ENCODE measurements at places on chromosomes 7 and 10.

DNA sequence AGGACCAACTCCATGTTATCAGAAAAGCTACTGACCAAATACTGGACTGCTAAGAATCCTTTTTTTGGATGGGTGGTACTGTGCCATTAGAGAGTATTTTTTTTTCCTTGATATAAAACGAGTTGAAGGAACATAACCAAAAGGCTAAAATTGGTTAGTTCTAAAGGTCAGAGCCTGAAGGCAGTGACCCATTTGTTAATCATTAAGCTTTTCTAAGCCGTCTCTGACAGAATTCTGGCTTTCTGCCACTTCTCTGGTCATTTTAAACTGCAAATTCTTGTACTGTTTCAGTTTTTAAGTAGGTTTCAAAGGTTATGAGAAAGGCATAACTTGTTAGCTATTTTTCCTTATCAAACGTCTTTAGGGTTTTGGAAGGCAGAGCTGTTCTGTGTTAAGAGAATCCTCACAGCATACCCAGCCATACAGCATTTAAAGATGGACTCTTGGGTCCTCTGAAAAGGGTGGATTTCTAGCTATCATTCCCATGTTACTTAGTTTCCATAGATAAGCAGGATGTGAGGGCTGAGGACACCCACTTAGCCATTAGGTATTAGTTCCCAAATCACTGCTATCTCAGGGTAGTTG, 196.8 kb downstream of the RNLS start:
- no peak for DNase-seq

GRCh38 chr7:35581605-35582210, 113.2 kb downstream of the HERPUD2 start:
- DNase-seq, result no peak

DNA sequence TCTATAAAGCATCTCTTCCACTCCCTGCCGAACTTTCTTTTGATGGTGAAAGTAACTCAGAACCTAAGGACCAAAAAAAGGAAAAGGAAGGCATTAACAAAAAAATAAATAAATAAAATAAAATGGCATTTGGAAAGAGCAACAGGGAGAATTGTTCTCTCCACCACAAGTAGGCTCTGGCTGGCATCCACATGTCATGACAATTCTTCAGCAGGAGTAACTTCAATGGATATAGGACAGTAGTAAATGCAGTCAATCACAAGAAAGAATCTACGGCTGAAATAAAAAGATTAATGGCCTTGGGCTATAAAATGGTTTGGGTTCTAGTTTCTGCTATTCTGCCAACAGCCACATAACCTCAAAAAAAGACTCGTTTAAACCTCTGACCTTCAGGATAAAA, 23.9 kb downstream of the NCAPG2 start:
- DNase-seq, result no peak

- DNase-seq, result no peak
Measured at GRCh38 chr7:88307412-88307811, 718 bp upstream of the STEAP4 start.

- no peak for DNase-seq
Measured at GRCh38 chr7:105718511-105718925, 137.2 kb upstream of the EFCAB10 start.

DNA sequence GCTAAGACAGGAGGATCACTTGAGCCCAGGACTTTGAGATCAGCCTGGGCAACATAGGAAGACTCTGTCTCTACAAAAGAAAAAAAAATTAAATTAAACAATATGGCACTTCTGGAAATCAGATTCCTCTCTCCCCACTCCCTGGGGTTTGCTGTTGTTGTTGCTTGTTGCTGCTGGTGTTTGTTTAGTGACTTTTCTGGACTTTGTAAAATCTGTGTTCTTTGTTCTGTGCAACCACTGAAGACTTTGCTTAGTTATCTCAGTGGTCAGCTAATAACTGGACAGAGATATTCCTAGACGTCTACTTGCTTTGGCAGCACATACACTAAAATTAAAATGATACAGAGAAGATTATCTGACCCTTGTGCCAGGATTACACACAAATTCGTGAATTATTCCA, 10.3 kb upstream of the WIPI2 start:
- no peak for DNase-seq

DNA sequence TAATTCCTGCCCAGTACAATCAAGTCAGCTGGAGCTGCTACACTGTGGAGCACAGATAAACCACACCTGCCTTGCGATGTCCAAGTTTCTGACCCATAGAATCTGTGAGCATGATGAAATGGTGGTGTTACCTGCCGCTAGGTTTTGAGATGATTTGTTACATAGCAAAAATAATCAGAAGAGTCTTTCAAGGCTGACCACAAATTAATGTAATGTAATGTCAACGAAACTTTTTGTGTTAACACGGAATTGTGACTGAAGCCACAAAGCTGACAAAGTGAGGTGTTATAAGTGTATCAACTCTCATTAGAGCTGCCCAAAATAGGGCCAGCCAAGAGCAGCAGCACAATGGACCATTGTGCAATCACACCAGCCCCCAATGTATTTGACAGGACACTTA, 75.7 kb downstream of the AHR start:
- no peak for DNase-seq

GRCh38 chr10:29353305-29353704, 64.4 kb downstream of the LYZL1 start:
- no peak for DNase-seq

DNA sequence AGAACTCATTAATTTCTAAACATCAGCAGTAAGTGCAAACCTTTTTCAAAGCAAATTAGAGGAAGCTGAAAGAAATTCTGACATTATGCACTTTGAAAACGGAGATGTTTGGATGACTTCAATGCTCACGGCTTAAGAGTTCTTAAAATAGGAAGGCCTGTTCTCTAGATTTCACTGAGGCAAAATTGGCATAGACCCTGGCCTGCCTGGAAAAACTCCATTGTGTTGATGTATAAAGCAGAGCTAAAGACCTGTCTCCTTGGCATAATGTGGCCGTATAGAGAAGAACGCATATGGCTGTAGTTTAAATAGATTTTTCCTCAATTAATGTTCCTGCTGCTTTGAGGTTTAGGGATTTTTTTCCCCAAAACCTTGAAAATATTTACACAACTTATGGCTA, 24.5 kb upstream of the AGMO start:
- no peak for DNase-seq

DNA sequence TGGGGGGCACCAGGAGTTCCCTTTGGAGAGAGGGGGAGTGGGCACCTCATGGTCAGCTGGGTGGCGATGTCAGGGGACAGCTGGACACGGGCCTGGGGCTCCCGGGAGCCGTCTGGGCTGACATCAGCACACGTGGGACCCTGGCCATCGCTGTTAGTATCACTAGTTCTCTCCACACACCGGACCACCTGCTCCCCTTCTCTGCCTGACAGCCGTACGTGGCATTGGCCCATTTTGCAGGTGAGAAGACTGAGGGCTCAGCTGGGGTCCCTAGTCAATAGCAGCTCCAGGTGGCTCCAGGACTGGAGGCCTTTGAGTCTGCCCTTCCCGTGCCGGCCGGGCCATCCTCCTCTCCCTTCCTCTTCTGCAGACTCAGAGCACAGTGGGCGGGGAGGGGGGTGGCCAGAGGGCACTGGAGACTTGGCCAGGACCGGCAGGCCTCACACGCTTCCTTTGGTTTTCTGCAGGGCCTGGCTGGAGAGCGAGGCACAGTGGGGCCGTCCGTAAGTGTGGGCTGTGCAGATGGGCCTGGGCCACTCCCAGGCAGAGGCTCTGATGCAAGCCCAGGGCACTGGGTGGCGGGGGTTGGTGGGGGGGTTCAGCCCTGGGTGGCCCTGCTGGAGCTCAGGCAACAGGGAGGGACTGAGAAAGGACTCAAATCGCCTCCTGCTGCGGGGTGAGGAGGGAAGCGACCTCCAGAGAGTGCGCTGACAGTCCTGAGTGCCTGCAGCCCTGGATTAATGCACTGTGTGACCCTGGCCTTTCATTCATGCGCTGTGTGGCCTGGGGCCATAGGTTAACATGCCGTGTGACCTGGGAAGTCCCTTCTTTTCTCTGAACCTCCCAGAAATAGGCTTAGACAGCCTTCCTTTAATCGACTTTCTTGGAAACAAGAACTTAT, 78.2 kb downstream of the MYL10 start:
- no peak for DNase-seq

- no peak for DNase-seq
Measured at GRCh38 chr7:32379510-32380112, 110.6 kb downstream of the LSM5 start.

Data from ascending aorta (tissue), 2 donors.